ENCODE measurements at places on chromosomes 11 and 22. TPM values are rescaled to one million over a fixed set of nuclear protein-coding genes. Genes with fewer than 3 reads are reported as not detected.

Gene GGT5
- not detected for total RNA-seq

Gene PRRG4
- total RNA-seq: 0.07 TPM

Gene LIF
- total RNA-seq: 0.47 TPM

Gene NLRP6
- total RNA-seq: 2.7 TPM

Gene TH
- total RNA-seq: not detected

DNA sequence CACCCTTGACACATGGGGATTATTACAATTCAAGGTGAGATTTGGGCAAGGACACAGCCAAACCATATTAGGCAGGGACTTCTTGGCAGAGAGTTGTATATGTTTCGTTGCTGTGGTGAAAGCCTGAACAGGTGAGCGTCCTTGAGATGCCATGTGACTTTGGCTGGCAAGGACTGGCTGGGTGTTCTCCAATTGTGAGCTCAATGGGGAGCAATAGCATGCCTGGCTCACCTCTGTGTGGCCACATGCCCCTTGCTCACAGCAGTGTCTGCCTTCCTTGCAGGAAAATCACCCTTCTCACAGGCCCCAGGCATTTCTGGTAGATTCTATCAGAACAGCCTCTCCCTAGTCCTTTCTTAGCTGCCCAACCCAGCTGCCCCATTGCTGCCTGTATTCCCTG, 105.5 kb downstream of the PARVA start:
- no peak for DNase-seq

DNA sequence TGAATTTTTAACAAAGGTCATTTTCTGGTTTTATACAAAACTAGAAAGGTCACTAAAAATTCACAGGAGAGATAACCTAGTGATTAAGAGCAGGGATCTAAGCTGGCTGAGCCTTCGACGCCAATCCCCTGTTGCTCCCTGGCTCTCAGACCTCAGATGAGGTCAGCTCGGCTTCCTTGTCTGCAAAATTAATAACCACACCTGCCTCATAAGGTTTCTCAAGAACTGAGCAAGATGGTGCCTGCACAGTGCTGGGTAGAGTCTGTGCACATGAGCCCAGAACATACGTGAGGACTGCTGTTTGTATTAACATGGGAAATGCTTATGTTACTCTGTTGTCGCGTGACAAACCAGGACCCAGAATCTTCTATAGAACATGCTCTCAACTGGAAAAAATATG, 24.4 kb upstream of the CD5 start:
- no peak for DNase-seq

GRCh38 chr11:75103380-75104026, 6.8 kb upstream of the OR2AT4 start:
- no peak for DNase-seq

DNA sequence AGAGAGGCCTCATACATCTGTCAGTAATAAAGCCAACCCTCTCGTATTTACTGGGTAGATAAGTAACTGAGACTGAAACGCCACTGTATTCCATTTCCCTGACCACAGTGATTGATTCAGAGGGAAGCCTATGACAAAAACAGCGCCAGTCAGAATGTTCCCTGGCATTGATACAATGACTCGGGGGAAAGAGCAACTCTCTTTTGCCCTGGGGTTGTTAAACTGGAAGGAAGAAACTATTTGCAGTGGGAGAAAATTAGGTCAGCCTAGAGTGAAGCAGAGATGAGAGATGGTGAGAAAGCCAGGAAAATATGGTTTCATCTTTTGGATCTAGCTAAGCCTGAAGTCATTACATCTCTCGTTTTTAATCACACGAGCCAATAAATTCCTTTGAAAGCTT, 48.6 kb upstream of the RBFOX2 start:
- no peak for DNase-seq

DNA sequence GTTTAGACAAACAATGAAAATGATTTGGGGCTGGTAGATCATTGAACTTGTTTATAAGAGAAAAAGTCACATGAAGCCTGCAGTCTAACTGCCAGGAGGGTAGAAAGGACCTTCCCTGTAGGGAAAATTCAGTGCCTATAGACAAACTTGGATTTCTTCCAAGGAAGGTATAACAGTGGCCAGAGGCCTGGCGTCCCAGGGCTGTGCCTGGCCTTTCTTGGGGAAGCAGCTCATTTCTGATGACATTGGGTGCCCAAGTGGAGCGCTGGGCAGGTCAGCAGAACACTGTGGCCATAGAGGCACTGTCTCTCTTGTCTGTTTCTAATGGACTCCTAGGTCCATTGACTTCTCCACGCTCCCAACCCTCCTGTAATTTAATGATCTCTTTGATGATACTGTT, 6.6 kb upstream of the FXYD6 start:
- DNase-seq: no peak

DNA sequence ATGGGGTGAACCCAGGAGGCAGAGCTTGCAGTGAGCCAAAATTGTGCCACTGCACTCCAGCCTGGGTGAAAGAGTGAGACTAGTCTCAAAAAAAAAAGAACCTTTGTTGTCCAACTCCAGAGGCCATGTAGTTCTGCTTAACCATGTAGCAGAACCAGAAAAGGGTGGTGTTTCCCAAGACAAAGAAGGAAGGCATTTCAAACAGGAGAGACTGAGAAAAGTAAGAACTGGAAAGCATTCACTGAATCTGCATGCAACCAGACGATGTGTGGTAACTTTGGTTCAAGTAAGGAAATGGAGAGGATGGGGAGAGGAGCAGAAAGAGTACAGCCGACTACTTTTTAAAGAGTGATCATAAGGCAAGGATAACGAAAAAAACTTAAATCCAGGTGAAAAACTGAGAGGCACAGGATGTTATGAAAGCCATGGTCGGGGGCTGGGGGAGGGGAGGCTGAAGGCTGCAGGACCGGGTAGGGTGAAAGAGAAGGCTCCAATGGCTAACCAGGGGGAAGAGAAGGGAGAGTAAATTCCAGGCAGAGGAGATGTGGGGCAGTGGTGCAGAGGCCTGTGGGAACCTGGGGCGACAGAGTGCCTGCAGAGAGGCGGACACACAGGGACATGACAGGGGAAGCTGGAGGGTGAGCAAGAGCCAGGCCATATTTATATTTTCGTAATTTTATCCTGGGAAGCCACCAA, 48.8 kb downstream of the MAPK1 start:
- no peak for DNase-seq

DNA sequence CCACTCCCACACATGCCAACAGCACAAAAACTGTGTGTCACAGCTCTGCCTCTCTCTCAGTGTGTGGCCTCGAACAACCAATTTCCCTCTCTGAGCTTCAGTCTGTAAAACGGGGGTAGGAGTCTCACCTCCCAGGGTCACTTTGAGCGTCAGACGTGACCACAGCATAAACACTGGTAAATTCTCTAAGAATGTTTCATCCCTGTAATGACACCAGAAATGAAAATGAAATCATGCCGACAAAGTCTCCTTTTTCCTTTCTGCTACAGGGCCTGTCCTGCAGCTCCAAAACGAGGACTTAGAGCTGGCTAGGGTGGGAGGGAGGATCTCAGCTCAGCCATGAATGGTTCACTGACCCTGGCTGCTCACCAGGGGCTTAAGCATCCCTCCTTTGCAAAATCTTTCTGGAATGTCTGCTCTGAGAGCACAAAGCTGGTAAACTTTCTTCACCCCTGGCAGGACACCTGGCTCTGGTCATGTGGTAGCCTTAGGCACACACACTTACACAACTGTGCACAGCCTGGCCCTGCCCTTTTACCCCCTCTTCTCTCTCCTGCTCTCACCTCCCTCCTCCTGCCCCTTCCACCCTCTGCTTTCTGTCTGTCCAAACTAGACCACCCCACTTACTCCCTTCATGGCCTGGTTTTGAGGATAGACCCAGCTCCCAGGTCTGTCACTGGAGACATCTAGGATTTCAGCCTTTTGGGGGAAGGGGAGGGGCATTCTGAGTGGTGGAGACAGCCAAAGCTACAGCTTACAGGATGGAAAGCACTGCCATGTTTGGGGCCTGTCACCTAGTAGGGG, 12.3 kb upstream of the TSKU start:
- no peak for DNase-seq

- DNase-seq: no peak
Measured at GRCh38 chr11:17015627-17016126, 1.5 kb upstream of the PLEKHA7 start.

GRCh38 chr11:69919659-69920344, 100.6 kb upstream of the FGF3 start:
- no peak for DNase-seq
